ENCODE measurements at places on chromosomes 5 and 9. TPM values are rescaled to one million over a fixed set of nuclear protein-coding genes. Genes with fewer than 3 reads are reported as not detected.

- H3K27ac ChIP-seq = no peak overlapping the region
- H3K4me3 ChIP-seq = no peak overlapping the region
Measured at GRCh38 chr5:139363937-139364336, 19.2 kb downstream of the SLC23A1 start.

Gene FYB1
- total RNA-seq = 1.5 TPM

DNA sequence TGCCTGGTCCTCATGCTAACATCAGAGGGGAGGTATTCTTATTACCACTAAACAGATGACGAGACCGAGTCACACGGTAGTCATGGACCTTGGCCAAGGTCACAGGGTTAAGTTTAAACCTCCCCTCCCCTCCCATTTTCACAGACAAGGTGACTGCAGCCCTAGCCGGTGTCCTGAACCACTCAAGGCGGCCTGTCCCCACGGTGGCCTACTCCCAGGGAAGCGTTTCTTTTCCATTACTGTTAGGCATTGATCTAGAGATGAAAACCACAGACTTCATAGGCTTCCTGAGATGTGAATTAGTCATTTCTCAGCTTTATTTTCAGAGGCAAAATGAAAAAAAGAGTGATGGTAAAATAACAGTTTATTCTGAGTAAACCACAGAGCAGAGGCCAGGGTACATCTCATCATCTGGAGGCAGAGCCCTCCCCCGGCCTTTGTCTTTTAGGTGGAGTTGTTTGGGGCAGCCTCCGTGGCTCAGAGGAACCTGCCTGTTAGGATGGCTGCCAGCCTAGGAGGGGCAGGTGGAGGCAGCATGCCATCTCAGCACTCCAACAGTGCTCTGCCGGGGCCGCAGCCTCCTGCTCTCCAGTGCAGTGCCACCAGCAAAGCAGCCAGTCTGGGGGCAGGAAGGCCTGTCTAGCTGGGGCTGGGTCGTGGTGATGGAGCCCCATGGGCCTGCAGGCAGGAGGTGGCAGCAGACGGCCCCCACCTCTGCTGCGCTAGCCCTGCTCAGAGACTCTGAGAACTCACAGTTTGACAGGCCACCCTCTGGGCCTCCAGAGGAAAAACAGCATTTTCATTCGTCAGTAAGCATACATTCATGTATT lies 71.2 kb downstream of the RAPGEF1 start:
- H3K27ac ChIP-seq = peak overlapping the region; percentile 68
- DNase-seq = peak; percentile 64
- no peaks in the 10 kb centered on the region for H3K36me3 ChIP-seq
- peaks cover 57% of the 10 kb centered on the region for H3K4me1 ChIP-seq
- no peak overlapping the region for H3K4me3 ChIP-seq
- H3K27me3 ChIP-seq = no peaks in the 10 kb centered on the region

DNA sequence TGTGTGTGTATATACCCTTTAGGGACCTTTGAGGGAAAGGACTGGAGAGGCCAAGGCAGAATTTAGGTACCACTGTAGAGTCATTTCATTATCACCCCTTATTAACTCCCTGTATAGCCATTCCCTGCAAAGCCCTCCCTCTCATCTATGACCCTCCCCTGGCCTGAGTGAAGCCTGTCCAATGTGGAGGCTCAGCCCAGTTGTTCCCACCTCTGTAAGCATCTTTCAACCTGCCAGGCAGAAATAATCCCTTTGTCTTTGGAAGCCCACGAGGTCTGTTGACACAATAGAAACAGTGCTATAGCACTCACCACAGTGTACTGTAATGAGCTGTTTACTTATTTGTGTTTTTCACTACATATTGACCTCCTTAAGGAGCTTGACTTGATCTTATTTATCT lies 88.5 kb upstream of the SEMA6A start:
- no peak for DNase-seq
- peaks cover 8% of the 10 kb centered on the region for H3K4me1 ChIP-seq
- no peaks in the 10 kb centered on the region for H3K27me3 ChIP-seq
- no peaks in the 10 kb centered on the region for H3K36me3 ChIP-seq
- no peak overlapping the region for H3K4me3 ChIP-seq
- no peak overlapping the region for H3K27ac ChIP-seq

DNA sequence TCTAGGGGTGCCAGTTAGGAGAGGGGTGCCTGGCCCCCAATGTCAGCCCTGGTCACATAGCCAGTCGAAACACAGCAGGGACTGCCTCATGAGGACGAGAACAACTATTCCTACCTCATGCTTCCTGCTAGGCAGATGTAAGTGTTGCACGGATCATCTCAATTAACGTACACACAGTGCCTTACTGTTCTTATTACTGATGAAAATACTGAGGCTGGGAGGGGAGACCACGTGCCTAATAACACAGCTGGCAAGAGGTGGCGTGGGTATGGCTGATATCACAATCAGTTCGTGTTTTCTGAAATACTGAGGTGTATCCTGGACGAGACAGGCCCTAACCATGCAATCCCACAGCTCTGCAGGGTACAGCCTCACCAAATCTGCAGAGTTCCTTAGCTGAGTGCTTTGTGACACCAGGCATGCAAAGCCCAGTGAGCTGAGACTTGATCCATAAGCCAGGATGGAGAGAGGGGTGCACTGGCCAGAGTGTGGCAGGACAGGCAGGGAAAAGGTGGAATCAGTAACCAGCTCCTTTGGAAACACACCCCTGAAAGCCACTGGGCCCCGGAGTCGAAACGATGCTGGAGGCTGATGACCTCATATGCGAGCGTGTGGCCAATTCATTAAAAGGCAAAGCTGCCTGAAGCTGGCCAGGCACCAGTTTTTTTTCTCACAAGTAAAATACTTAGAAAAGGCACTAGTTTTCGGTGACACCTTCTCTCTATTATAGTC lies 63.9 kb downstream of the PRRT1B start:
- peak overlapping the region; percentile 2 for H3K4me3 ChIP-seq
- peak; percentile 81 for DNase-seq
- peaks cover 38% of the 10 kb centered on the region for H3K4me1 ChIP-seq
- H3K27me3 ChIP-seq = no peaks in the 10 kb centered on the region
- peaks cover 44% of the 10 kb centered on the region for H3K36me3 ChIP-seq
- H3K27ac ChIP-seq = peak overlapping the region; percentile 72

DNA sequence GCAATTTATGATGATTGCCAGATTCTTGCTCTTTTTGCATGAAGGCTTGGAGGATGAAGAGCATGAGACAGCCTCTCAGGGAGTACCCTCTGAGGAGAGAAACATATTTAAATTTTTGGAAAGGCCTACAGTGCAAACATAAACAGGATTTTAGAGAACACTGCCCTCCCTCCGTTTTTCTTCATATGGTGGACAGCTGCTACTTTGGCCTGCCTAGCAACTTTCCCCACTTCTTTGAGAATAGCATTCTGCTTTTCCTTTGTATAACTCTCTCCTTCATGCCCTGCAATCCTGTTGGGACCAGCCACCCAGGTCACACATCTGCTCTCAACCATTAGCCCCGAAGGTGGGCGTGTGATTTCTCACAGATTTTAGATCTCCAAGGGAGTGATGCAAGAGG lies 20.5 kb upstream of the TXN start:
- no peak overlapping the region for H3K27ac ChIP-seq
- H3K27me3 ChIP-seq = no peaks in the 10 kb centered on the region
- DNase-seq = no peak
- H3K4me3 ChIP-seq = no peak overlapping the region
- H3K4me1 ChIP-seq = peaks cover 7% of the 10 kb centered on the region

GRCh38 chr5:56313596-56313995 lies 80.5 kb upstream of the ANKRD55 start:
- no peaks in the 10 kb centered on the region for H3K27me3 ChIP-seq
- H3K36me3 ChIP-seq = no peaks in the 10 kb centered on the region
- no peak overlapping the region for H3K4me3 ChIP-seq

DNA sequence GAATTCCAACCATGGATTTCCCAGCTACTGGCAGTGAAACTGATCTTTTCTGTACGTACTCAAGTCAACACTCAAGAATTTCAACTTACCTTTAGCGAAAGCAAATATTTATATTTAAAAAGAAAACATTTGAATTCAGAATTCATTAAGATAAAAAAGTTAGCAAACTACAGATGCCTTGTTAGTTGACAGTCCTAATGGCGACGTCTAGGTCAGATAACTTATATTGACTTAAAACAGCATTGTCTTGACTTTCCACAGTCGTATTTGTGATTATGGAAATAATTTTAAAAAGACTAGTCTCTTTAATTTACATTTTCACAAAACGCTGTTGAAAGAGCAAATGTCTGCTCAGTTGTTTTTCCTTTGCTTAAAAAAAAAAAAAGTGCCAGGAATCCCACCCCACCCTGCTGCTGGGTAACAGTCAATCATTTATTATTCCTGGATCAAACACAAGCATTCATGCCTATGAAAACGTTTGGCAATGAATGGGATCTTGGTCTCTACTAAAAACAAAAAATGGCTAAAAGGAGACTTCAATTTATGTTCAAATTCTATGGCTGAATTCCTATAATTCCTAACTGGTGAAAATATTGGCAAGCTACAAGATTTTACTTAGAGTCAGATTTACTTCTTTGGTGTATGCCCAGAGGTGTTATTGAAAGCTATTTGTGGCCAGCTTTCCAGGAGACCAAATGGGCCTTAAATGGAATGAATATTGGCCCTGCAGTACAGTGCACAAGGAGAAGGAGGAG lies 22.0 kb downstream of the OR2S2 start:
- no peaks in the 10 kb centered on the region for H3K36me3 ChIP-seq
- H3K4me3 ChIP-seq = no peak overlapping the region
- no peaks in the 10 kb centered on the region for H3K27me3 ChIP-seq
- no peaks in the 10 kb centered on the region for H3K4me1 ChIP-seq
- no peak for DNase-seq

DNA sequence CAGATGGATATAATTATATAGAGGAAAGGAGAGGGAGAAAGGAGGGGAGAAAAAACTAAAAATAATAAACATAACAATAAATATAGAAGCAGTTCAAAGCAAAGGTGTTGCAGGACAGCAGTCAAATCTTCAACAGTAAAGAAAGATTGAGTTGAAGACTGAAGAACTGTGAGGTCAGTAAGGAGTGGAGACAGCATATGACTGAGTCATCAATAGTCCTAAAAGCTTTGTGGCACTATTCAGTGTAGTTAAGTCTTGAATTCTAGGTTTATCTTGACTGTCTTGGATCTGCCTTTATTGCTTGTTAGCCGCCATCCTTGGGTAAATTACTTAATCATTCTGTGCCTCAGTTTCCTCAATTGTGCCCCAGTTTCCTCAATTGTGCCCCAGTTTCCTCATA lies 137.0 kb downstream of the MRPS30 start:
- no peak for DNase-seq
- no peaks in the 10 kb centered on the region for H3K27me3 ChIP-seq
- H3K27ac ChIP-seq = no peak overlapping the region
- H3K4me3 ChIP-seq = no peak overlapping the region
- no peaks in the 10 kb centered on the region for H3K36me3 ChIP-seq

Gene TNFSF8
- total RNA-seq = 1.3 TPM

- H3K36me3 ChIP-seq = peaks cover 72% of the 10 kb centered on the region
- H3K27me3 ChIP-seq = no peaks in the 10 kb centered on the region
- DNase-seq = no peak
- no peak overlapping the region for H3K27ac ChIP-seq
- peaks cover 15% of the 10 kb centered on the region for H3K4me1 ChIP-seq
Measured at GRCh38 chr9:128259156-128259555, 16.7 kb downstream of the GOLGA2 start.

- DNase-seq = no peak
- peaks cover 72% of the 10 kb centered on the region for H3K36me3 ChIP-seq
- H3K4me1 ChIP-seq = no peaks in the 10 kb centered on the region
- H3K4me3 ChIP-seq = no peak overlapping the region
- H3K27me3 ChIP-seq = no peaks in the 10 kb centered on the region
Measured at GRCh38 chr9:128735373-128735772, 11.4 kb upstream of the ZDHHC12 start.

Gene TLE1
- 38.5 TPM for total RNA-seq

DNA sequence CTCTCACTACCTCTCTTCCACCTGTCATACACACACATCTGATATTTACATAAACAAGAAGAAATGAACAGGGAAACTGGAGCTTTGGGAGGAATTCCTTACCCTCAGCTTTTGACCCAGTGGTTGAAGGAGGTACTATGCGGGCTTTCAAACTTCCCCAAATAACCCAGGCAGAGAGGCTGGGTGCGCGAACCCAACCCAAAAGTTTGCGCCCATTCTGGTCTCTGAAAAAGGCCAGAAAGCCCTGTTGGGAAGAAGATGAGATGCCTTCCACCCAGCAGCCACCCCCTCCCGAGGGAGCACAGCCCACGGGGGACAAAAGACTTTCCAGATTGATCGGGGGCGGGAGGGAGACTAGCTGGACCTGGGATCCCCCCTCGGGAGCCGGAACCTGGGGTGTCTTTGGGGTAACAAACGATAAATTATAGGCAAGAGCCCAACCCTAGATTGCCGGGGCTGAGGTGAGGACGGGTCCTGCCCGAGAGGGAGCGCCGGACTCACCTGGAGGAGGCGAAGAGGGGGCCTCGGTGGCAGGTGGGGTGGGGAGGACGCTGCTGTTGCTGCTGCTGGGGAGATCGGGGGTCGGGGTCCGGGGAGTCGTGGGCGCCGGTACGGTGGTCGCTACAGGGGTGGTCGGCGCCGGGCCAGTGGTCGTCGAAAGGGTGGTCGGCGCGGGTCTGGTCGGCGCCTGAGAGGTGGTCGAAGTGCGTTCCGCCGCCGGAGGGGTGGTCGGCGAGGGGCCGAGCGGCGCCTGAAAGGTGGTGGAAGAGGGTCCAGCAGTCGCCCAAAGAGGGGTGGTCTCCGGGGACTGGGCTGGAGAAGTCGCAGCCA lies 798 bp downstream of the MEGF9 start:
- DNase-seq = no peak
- H3K36me3 ChIP-seq = no peaks in the 10 kb centered on the region
- H3K27ac ChIP-seq = peak overlapping the region; percentile 91

DNA sequence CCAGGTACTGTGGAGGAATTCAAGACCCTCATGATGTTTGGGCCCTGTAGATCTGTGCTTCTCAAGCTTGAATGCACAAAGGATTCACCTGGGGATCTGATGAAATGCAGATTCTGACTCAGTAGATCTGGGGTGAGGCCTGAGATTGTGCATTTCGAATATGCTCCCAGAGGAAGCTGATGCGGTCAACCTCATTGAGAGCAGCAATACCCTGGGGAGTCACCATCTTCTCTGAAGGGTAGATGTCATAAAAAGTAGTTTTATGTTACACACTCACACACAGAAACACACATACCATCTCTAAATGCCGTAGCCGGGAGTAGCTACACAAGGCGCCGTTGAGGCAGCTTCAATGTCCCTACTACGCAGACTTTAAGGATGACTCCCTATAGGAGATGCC lies 55.8 kb upstream of the CPEB4 start:
- no peaks in the 10 kb centered on the region for H3K4me1 ChIP-seq
- DNase-seq = no peak
- H3K4me3 ChIP-seq = no peak overlapping the region
- no peaks in the 10 kb centered on the region for H3K36me3 ChIP-seq
- no peak overlapping the region for H3K27ac ChIP-seq

Gene NINJ1
- 158 TPM for total RNA-seq

All from suprapubic skin (tissue), 4 donors.